ENCODE measurements at places on chromosomes 6 and 20.

- DNase-seq: no peak
Observed at GRCh38 chr6:5730585-5731263, 276.0 kb downstream of the NRN1 start.

DNA sequence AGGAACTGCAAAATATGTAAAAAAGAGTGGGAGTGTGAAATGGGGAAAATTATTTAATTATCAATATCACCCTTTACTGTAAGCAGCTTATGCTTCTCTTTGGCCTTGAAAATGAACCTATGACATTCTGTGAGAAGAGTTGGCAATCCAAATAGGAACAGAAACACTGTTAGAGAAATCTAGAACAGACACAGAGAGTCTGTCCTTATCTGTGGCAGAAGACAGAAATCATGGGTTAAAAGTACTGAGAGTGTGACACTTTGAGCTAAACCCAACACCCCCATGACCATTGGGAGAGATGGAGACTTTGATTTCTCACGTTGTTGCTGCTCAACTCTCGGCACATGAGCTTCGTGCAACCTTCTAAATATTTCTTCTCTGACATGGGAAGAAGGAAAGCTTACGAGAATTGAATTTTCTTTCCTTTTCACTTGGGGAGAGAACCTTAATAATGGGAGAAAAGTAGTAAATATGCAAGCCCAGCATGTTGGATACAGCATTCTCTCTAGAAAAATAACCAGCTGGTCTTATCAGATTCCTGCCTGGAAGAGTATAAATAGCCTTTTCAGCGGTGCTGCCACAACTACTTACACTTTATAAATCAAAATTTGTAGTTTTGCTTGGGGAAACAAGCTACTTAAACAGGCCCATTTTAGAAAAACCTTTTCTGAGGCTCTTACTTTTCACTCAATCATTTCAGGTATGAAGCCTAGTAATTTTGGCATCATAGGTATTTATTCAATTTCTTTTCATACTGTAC lies 49.4 kb upstream of the NOX3 start:
- DNase-seq: no peak

- DNase-seq: no peak
Observed at GRCh38 chr6:150345781-150346180, 23.0 kb upstream of the IYD start.

GRCh38 chr6:155117256-155117655 lies 122.1 kb downstream of the TIAM2 start:
- no peak for DNase-seq

- DNase-seq: no peak
Observed at GRCh38 chr6:22064558-22064957, 232.3 kb downstream of the PRL start.

DNA sequence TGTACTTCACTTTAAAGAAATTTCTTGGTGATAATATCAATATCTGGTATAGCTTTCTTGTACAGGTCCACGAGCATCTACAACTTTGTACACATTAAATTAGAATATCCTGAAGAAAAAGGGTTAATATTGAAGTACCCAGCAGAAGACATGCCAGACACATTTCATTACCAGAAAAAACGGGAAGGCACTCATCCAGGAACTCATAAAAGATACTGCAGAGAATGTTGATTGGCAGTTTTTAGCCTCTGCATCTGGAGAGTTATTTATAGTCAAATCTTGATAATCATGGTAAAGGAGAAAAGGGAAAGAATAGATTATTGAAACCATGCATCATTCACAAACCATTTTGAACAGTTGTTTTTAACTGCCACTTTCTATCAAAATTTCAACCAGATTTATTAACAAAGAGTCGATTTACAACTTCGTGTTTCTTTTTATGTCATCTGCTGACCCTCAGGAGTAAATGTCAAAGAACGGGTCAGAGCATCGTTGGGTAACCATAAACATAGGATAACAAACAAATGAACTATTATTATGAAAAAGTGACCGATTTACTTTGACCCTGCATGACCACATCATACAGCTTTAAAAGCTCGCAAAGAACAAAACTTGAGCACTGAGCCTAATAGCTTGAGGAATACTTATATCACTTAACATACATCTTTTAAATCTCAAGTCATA lies 229.2 kb upstream of the SGK1 start:
- no peak for DNase-seq

GRCh38 chr6:52566853-52567279 lies 10.0 kb downstream of the TRAM2 start:
- DNase-seq: no peak

DNA sequence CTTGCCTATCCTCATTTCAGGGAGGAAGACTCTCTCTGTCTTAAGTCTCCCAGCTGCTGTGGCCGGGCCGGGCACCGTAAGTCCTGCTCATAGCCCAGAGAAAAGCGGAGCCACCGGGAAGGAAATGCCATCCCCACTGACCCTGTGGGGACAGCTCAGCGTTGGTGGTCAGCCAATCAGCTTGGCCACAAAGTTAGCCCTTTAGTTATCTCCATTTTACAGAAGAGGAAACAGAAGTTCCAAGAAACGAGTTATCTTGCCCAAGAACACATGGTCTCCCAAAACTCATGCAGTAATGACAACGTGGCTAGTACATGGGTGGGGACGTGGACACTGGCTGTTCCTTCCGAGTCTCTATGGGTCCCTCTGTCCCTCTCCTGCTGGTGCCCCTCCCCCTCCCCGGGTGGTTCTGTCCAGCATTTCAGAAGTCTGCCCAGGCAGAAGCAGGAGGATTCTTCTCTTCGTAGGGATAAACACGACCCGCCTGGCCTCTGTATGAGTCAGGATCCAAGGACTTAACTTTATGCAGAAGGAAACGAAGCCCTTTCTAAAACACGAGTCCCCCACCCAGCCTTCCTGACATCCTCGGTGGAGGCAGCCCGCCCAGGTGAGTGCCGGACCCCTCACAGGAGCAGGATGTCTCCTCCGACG lies 273.8 kb downstream of the CDH4 start:
- no peak for DNase-seq
